ENCODE measurements at places on chromosomes 2 and 18. TPM values are rescaled to one million over a fixed set of nuclear protein-coding genes. Genes with fewer than 3 reads are reported as not detected.

DNA sequence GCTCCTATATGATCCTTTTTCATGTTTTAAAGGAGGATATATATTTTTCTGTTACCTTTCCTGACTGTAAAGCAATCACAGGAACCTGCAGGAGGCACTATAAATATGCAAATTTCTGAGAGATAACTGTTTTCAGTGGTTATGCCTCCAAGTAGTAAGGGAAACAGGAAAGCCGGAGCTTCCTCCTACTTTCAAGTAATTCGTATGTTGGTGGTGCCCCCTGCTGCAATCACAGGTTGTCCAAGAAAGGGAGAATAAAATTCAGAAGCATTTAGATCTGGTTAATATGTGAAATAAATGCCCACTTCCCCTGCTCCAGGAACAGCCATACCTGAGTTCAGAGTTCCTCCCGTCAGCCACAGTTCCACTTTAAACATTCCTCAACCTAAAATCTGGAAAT is 12.0 kb upstream of the BCL11A start:
- DNase-seq, result peak; percentile 81

DNA sequence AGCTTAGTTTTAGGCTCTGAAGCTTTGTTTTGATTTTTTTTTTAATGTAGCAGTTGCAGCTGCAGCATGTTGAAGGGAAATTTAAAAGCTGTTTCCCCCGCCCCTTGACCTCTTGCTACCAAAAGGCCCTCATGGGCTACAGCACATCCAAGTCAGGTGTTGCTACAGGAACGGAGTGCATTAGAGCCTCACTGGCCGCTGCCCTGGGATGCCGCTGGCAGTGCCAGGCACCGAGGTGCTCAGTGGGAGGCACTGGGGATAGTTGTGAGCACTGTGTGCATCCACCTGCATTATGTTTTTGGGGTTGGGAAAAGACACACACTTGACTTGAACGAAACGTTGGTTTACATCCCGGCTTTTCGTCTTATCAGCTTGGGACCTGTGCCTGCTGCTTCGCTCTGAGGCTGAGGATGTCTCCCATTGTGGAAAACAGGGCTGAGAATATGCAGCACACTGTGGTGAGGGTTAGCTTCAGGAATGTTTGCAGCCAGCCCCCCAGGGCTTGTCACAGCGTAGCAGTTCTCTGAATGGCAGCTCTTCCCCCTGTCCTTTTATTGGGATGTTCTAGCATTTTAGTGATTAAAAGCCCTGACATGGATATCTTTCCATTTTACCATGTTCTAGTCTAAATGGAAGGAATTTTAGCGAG is 24.1 kb downstream of the DCDC2C start:
- DNase-seq, result no peak

INHBB gene
- polyA plus RNA-seq, result 10.2 TPM

DNA sequence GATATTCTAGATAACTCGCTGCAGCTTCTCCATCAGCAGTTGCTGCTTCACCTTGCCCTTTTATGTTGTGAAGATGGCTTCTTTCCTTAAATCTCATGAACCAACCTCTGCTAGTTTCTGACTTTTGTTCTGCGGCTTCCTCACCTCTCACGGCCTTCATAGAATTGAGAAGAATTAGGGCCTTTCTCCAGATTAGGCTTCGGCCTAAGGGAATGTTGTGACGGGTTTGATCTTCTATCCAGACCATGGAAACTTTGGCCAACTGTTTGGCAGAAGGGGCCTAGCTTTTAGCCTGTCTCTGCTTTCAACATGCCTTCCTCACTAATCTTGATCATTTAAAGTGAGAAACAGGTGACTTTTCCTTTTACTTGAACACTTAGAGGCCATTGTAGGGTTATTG is 199.9 kb downstream of the CYP26B1 start:
- DNase-seq, result no peak

LYG2 gene
- polyA plus RNA-seq, result 0.33 TPM

UGT1A9 gene
- 0.16 TPM for polyA plus RNA-seq

SRD5A2 gene
- polyA plus RNA-seq, result 0.22 TPM

- DNase-seq, result no peak
Measured at GRCh38 chr2:216477283-216478035, 21.2 kb upstream of the RPL37A start.

DNA sequence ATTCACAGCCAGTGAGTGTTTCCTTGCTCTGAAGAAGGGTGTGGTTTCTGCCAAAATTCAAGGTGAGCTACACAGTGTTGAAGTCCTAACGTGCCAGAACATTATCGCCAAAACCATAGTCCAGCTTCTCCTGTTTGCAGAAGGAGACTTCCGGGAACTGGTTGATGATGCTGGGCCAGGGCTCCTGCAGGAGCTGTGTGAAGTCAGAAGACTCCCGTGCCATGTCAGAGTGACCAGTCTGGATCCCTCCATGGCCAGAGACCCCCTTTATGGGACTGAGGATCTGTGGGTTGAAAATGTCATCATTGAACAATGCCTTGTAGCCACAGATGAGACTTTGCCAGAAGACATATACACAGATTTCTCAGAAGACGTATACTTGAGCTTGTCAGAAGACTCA is 96.0 kb upstream of the RAB12 start:
- no peak for DNase-seq

DNA sequence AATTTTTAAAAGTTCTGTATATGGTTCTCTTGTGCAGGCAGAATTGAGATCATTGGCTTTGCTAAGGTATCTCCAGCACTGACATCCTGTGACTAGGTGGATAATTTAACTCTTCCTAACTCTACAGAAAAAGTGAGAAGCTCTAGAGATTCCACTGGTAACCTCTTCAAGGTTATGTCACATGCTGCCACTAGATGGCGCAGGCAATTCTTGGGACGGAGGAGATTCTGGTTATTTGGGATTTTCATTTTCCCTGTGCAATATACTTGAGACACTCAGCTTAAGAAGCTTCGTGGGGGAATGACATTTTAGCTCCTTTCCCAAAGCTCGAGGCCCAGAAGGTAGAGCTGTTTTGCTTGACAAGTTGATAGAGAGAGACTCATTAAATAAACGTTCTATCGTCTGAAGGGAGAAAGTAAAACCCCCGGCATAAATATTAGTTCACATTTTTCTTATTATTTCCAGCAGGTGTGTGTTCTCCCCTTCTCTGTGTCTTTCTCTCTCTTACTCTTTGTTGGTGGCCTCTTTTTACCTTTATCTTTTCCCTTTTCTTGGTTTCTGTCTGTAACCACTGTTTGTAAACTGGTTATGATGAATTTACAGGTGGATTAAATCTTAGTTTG is 26.6 kb upstream of the LANCL1 start:
- DNase-seq, result peak; percentile 57

TRABD2A gene
- 1.6 TPM for polyA plus RNA-seq

LONRF2 gene
- 35.1 TPM for polyA plus RNA-seq

CDCA7 gene
- 14.0 TPM for polyA plus RNA-seq

DNA sequence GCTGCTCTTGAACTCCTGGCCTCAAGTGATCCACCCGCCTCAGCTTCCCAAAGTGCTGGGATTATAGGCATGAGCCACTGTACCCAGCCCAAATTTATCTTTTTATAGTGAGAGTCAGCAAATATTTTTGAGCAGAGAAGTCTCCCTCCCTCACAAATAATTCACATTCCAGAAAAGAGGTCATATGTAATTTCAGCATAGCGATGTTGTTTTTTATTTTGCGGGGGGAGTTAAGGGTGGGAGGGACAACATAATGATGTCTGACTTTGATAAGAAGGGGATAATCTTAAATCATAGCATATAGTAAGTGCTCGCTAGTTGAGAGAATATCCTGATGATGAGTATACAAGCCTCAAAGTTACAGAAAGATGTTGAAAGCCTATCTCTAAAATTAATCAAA is 1090.2 kb upstream of the ACVR2A start:
- DNase-seq, result no peak

DNA sequence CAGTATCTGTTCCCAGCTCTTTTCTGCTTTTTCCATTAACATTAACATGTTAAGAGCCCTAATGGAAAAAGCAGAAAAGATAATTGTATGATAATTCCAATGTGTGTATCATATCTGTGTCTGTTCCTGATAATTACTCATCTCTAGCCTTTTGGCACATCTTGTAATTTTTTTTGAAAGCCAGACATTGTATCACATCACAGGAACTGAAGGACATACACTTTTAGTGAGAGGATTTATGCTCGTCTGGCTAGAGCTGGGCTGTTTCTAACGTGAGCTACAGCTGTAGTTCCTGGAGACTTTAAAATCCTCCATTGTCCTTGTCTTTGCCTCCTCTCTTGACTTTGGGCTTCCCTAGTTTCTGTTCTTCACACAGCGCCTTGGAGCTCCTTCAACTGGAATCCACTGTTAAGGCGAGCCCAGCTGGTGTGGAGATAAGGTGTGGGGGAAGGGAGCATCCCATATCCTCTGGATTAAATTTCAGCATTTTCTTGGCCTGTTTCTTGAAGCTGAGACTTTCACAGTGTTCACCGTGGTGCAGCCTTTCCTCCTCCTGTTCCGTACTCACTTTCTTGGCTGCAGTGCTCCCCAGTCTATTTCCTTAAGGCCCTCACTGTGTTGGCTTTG is 211.5 kb downstream of the GALR1 start:
- no peak for DNase-seq

GRCh38 chr2:234266952-234267351 is 216.4 kb downstream of the SPP2 start:
- DNase-seq, result no peak

DNA sequence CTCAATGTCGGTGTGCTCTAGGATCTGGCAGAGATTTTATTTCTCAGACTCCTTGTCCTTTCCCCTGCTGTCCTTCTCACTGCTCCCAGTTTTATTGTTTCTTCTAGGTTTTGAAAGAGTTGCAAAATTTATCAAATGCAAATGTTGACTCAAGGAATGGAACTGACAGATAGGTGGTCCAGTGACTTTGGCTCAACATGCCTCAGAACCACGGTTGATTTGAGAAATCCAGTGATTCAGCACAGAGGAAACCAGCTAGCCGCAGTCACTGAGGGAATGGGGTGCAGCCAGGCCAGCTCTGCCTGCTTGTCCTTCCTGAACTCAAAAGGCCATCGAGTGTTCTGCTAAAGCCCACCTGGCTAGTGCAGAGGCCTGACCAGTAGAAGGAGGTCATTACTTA is 125.7 kb upstream of the LYPD6 start:
- DNase-seq, result no peak

DNA sequence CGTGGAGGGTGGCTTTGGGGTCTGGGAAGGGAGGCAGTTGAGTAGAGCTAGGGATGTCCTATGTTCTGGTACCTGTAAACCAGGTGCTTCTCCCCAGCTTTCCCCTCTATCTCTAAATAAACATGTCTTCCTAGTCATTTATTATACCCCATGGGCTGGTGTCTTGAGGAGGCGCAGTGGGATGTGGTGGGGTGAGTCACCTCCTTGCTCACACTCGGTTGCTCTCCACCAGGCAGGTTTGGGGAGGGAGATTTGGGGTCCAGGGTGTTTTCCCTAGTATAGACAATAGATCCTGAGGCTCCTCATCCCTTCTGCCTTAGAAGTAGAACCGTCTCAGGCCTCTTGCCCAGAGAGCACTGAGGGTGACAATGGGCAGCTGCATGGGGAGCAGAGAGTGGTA is 5.1 kb downstream of the PSD4 start:
- no peak for DNase-seq

DNA sequence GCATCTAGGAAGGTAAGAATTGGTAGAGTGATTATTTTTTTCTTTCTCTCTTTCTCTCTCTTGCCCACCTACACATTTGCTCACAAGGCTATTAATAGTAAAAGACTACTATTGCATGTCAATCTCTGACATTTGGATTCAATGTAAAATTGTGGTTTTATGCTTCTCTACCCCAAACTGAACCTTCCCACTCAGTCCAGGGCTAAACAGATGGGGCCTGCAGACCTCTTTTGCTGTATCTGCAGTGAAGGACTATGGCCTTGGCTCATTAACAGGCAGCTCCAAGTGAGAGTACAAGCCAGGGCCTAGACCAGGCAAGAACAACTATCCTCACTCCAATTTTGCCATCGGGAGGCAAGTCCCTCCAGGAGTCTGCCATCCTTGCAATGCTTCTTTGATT is 68.3 kb upstream of the ARL4C start:
- no peak for DNase-seq

CHPF gene
- polyA plus RNA-seq, result 86.6 TPM

CACNB4 gene
- polyA plus RNA-seq, result 24.8 TPM

DNA sequence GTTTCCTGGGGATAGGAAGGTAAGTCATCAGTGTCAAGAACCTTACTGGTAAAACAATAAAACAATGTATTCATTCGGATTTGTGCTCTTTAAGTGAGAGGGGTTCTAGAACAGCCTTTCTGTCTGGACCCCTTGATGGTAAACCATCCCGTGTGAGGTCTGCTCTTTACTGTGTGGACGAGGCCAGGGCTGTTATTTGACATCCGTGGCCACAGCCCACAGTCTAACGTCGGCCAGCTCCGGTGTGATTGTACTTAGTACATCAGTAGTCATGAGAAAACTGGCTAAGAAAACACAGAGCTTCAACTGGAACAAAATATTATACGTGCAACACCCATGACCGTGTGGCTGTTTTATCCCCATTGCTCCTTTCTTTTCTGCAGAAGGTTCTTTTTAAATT is 62.0 kb downstream of the SLC35F5 start:
- DNase-seq, result no peak

DNA sequence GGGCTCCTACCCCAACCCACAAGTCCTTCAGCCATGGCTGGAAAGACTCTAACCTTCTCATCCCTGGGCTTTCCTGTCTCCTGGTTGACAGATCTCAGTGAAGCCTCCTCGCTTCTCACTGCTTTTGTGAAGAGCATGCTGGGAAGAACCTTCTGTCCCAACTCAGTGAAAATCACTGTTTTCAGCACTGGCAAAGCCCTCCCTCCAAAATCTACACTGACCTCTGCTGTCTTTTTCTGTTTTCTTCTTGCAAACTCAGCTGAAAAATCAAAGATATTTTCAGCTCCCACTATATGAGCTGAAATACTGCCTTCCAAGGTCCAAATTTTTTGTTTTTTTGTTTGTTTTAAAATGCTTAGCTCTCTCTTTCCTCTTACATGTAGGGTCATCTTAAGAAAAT is 266.3 kb upstream of the AGAP1 start:
- DNase-seq, result no peak

DNA sequence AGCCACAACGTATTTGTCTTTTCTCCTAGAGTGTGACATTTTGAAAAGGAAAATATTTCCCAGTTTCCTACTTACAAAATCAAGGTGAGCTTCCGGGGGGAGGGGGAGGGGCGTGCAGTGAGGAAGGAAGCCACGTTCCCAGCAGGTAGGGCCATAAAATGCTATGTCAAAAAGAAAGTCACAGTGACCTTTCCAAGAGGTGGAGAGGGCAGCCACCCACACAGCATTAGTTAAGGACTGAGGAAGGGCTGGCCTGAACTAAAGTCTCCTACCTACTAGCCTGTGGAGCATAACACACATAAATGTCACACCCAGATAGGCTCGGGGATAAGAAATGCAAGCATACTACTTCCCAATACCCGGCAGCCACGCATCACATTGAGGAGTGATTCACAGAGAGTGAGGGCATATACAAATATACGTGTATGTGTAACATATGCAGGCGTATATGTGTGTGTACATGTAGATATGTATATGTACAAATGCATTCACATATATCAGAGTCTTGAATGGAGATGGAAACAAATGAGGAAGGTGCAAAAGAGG is 191.1 kb downstream of the STK39 start:
- DNase-seq, result no peak

HAUS1 gene
- polyA plus RNA-seq, result 37.9 TPM

CCDC138 gene
- polyA plus RNA-seq, result 13.7 TPM

SCN9A gene
- 17.9 TPM for polyA plus RNA-seq

All from spinal cord (tissue), 10 donors.